ENCODE measurements at places on chromosomes 5 and 9. TPM values are rescaled to one million over a fixed set of nuclear protein-coding genes. Genes with fewer than 3 reads are reported as not detected.
A peak's percentile ranks its signal among the peaks of the same experiment; 100 is the strongest.

The MEIKIN gene
- total RNA-seq: not detected

The TRPM3 gene
- total RNA-seq: 1.4 TPM

The PRR16 gene
- not detected for total RNA-seq

The DMRTA1 gene
- 2.7 TPM for total RNA-seq

The PCDHB8 gene
- 1.8 TPM for total RNA-seq

DNA sequence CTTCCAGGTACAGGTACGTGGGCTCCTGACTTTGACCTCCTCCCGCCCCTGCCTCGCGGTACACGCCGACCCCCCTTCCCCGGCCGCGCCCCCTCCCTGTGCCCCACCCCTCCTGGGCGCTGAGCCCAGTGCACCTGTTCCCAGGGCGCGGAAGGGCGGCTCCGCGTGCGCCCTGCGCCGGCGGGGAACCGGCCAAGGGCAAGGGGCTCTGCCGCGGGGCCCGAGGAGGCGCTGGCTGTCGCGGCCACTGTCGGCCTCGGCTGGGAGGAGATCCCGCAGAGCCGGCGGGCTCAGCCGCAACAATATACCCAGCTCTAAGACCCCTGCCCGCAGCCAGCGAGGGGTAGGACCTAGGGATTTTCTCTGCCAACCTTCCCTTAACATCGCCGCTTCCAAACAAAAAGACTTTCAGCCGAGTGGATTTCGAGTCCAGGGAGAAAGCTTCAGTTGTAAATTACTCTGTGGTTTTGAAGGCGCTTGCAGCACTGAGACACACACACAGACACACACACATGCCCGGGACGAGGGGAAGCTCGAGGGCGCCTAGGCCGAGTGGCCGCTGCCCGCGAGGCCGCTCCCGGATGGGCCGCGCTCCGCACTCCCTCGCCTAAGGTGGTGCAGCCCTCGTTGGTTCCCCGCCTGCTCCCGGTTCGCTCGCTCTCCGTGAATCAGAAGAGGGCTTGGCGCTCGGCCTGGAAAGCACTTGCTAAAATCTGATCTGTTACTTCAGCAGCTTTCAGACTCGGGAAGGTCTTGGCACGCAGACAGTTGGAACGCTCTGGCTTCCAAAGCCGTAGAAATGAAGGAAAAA lies 1.2 kb downstream of the FGF18 start:
- H3K27ac ChIP-seq: peak overlapping the region; percentile 53
- H3K27me3 ChIP-seq: peaks cover 48% of the 10 kb centered on the region
- DNase-seq: no peak
- peaks cover 24% of the 10 kb centered on the region for H3K4me1 ChIP-seq

GRCh38 chr9:29176786-29177185 lies 1603.5 kb upstream of the C9orf72 start:
- H3K4me3 ChIP-seq: no peak overlapping the region
- no peaks in the 10 kb centered on the region for H3K27me3 ChIP-seq
- H3K36me3 ChIP-seq: peaks cover 2% of the 10 kb centered on the region
- no peak for DNase-seq
- no peaks in the 10 kb centered on the region for H3K4me1 ChIP-seq

- H3K27ac ChIP-seq: no peak overlapping the region
- DNase-seq: no peak
- no peaks in the 10 kb centered on the region for H3K4me1 ChIP-seq
- no peaks in the 10 kb centered on the region for H3K36me3 ChIP-seq
- H3K27me3 ChIP-seq: peaks cover 2% of the 10 kb centered on the region
These were observed 9.2 kb upstream of the IL12B start for GRCh38 chr5:159339460-159339859.

GRCh38 chr5:159033351-159033657 lies 66.4 kb downstream of the EBF1 start:
- H3K4me3 ChIP-seq: no peak overlapping the region
- H3K4me1 ChIP-seq: peaks cover 54% of the 10 kb centered on the region
- H3K27ac ChIP-seq: no peak overlapping the region
- H3K27me3 ChIP-seq: no peaks in the 10 kb centered on the region

DNA sequence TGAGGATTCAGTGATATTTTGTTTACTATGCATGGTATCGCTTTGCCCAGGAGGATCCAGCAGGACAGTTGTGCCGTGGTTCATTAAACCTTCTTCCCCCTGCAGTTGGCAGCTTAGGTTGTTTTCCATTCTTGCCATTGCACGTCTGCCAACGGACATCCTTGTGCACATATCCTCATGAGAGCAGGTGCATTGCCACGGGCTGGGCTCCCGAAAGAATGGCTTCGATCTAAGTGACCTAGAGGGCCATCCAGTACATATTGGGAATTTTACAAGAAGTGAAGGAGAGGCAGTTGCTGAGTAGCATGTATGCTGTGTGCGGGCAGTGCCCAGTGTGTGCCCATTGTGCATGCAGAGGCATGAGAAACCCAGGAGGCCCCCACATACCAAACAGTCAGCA lies 22.1 kb downstream of the HRH2 start:
- no peak overlapping the region for H3K27ac ChIP-seq
- H3K27me3 ChIP-seq: peaks cover 33% of the 10 kb centered on the region
- no peaks in the 10 kb centered on the region for H3K36me3 ChIP-seq
- no peak overlapping the region for H3K4me3 ChIP-seq
- DNase-seq: no peak

GRCh38 chr5:61402244-61402823 lies 70.3 kb downstream of the ZSWIM6 start:
- no peak overlapping the region for H3K4me3 ChIP-seq
- peaks cover 3% of the 10 kb centered on the region for H3K36me3 ChIP-seq
- no peak overlapping the region for H3K27ac ChIP-seq
- peaks cover 60% of the 10 kb centered on the region for H3K4me1 ChIP-seq

GRCh38 chr5:169354263-169354662 lies 53.3 kb upstream of the SLIT3 start:
- DNase-seq: no peak
- H3K4me3 ChIP-seq: no peak overlapping the region
- peaks cover 28% of the 10 kb centered on the region for H3K27me3 ChIP-seq
- H3K36me3 ChIP-seq: no peaks in the 10 kb centered on the region

DNA sequence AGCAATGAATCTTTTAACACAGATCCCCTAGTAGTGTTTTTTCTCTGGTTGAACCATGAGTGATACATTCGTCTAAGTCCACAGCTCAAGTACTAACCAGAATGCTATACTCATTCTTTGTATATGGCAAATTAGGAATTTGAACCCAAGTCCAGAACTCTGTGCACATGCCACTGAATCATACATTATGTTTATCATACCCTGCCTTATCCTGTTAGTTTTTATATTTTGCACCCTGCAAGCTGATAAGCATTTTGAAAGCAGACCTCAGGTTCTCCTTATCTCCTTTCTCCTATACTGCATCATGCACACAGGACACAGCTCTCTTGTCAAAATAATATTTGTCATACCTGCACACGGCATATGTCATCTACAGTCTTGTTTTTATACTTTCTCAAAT lies 54.6 kb upstream of the ELL2 start:
- no peaks in the 10 kb centered on the region for H3K36me3 ChIP-seq
- DNase-seq: no peak
- H3K27ac ChIP-seq: no peak overlapping the region
- H3K27me3 ChIP-seq: no peaks in the 10 kb centered on the region
- no peaks in the 10 kb centered on the region for H3K4me1 ChIP-seq

GRCh38 chr9:71754151-71754550 lies 14.2 kb downstream of the CEMIP2 start:
- no peak for DNase-seq
- no peak overlapping the region for H3K27ac ChIP-seq
- peaks cover 74% of the 10 kb centered on the region for H3K4me1 ChIP-seq
- H3K4me3 ChIP-seq: peak overlapping the region; percentile 65
- H3K36me3 ChIP-seq: peaks cover 6% of the 10 kb centered on the region

GRCh38 chr5:143054480-143054941 lies 284.3 kb downstream of the ARHGAP26 start:
- no peaks in the 10 kb centered on the region for H3K36me3 ChIP-seq
- no peaks in the 10 kb centered on the region for H3K27me3 ChIP-seq
- no peak for DNase-seq
- H3K27ac ChIP-seq: no peak overlapping the region
- H3K4me3 ChIP-seq: no peak overlapping the region

DNA sequence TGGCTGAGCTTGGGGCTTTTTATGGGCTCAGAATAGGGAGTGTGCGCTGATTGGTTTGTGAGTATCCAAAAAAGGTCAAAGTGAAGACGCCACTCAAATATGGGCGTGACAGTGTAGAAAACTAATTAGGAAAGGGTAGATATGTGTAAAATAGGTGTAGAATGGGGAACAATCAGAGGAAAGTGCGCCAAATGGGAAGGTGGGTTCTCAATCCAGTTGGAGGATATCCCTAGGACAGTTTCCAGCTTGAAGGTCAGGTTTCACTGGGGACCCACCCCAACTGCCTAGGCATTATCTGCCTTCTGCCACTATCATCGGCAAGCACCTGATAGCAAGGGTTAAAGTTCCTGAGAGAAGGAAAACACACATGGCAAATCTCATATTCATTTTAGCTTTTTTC lies 9.3 kb upstream of the MOCS2 start:
- H3K4me1 ChIP-seq: no peaks in the 10 kb centered on the region
- H3K27me3 ChIP-seq: no peaks in the 10 kb centered on the region
- H3K27ac ChIP-seq: no peak overlapping the region
- DNase-seq: no peak
- H3K36me3 ChIP-seq: no peaks in the 10 kb centered on the region

DNA sequence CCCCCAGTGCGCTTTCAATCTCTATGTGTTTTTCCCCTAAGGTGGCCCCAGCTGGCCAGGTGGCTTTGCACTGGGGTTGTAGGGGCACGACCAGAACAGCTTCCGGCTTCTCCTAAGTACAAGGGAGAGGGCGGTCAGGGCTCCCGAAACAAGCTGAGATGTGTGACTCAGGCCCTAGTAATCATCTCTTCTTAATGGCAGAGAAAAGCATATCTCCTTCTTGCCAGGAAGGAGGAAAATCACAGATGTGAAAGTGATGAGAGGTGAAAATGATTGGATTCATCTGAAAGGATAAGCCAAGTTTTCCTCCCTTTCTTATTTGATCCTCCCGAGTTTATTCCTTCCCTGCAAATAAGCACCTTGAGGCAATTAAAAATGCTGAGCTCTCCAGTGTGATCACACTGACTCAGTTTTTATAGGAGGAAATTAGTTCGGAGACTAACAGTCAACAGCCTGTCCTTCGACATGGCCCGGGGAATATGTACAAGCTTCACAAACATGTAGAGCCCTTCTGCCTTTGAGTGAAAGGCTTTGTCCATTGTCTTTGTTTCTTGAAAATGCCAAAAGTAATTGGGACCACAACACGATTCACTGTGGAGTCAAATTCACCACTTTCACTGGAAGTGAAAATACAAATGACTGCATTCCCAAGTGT lies 514.8 kb downstream of the PSAT1 start:
- no peak overlapping the region for H3K4me3 ChIP-seq
- H3K36me3 ChIP-seq: no peaks in the 10 kb centered on the region
- no peak for DNase-seq
- peaks cover 19% of the 10 kb centered on the region for H3K4me1 ChIP-seq
- peak overlapping the region; percentile 16 for H3K27ac ChIP-seq
- no peaks in the 10 kb centered on the region for H3K27me3 ChIP-seq

DNA sequence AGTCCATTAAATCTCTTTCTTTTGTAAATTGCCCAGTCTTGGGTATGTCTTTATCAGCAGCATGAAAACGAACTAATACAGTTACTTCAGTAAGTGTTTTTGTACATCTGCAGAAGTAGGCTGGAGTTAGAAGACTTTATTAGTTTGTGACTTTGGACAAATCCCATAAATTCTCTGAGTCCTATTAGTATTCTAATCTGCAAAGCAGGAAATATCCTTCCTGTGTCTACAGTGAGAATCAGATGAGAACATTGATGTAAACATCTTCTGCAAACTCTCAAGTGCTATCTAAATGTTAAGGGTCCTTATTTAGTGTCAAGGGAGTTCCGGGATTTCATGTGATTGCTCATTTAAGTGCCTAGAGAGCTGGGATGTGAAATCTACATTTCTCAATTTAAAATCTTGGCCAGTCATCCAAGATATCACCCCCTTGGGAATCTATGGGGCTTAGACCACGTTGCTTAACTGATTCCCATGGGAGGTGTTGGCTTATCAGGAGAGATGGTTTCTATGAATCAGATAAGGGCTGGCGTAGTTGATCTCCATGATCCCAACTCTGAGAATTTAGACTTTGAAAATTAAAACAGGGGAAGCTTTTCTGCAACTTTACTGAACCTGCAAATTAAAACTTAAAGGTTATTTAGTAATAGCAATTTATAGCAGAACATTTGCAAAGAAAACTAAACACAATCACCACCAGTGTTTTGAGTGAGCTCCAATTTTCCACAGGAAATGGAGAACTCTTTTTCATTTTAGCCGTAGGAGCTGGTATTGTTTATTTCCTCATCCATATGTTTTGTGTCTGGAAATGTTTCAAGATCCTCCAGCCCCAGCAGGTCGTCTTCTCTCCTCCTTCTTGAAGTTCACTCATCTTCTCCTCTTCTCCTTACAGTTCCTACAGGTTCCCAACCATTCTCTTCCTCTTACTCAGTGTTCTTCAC lies 241.6 kb upstream of the CD180 start:
- peaks cover 5% of the 10 kb centered on the region for H3K4me1 ChIP-seq
- DNase-seq: no peak
- peaks cover 2% of the 10 kb centered on the region for H3K36me3 ChIP-seq
- no peak overlapping the region for H3K27ac ChIP-seq
- no peak overlapping the region for H3K4me3 ChIP-seq
- H3K27me3 ChIP-seq: no peaks in the 10 kb centered on the region

DNA sequence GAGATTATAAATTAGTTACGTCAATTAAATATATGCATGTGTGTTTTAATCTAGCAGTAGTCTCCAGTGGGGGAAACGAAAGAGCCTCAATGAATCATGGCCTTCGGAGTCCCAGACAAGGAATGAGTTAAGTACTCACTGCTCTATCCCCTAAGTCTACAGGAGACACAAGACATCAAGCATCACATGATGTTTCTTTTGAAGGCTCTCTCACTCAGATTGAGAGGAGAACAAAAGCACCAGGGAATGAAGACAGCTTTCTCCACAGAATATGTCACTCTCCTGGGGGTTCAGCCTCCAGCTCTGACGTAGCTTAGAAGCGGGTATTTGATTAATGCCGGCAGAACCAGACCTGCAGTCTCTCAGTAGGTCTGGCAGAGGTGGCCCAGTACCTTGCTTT lies 381.4 kb downstream of the ACTL7B start:
- H3K27me3 ChIP-seq: no peaks in the 10 kb centered on the region
- H3K4me1 ChIP-seq: peaks cover 4% of the 10 kb centered on the region
- H3K27ac ChIP-seq: no peak overlapping the region
- H3K36me3 ChIP-seq: no peaks in the 10 kb centered on the region
- H3K4me3 ChIP-seq: no peak overlapping the region

- DNase-seq: no peak
- H3K27ac ChIP-seq: no peak overlapping the region
- no peaks in the 10 kb centered on the region for H3K4me1 ChIP-seq
- no peak overlapping the region for H3K4me3 ChIP-seq
- H3K36me3 ChIP-seq: no peaks in the 10 kb centered on the region
These were observed 482.4 kb upstream of the SGCD start for GRCh38 chr5:155844542-155844941.

GRCh38 chr9:96553070-96553469 lies 66.6 kb downstream of the CDC14B start:
- peaks cover 14% of the 10 kb centered on the region for H3K4me1 ChIP-seq
- no peak overlapping the region for H3K27ac ChIP-seq
- H3K27me3 ChIP-seq: no peaks in the 10 kb centered on the region
- H3K36me3 ChIP-seq: peaks cover 5% of the 10 kb centered on the region
- DNase-seq: no peak
